ENCODE measurements at places on chromosomes 16 and 17. TPM values are rescaled to one million over a fixed set of nuclear protein-coding genes. Genes with fewer than 3 reads are reported as not detected.

- DNase-seq, result no peak
- no peak overlapping the region for H3K4me3 ChIP-seq
- no peak overlapping the region for H3K27ac ChIP-seq
- no peaks in the 10 kb centered on the region for H3K36me3 ChIP-seq
- H3K4me1 ChIP-seq, result peaks cover 2% of the 10 kb centered on the region
These were observed 4.4 kb upstream of the HOXB13 start for GRCh38 chr17:48732688-48733629.

- no peaks in the 10 kb centered on the region for H3K36me3 ChIP-seq
- no peaks in the 10 kb centered on the region for H3K4me1 ChIP-seq
- H3K27me3 ChIP-seq, result no peaks in the 10 kb centered on the region
- H3K4me3 ChIP-seq, result no peak overlapping the region
- H3K27ac ChIP-seq, result no peak overlapping the region
These were observed 6.3 kb upstream of the ZCCHC14 start for GRCh38 chr16:87499189-87499486.

DNA sequence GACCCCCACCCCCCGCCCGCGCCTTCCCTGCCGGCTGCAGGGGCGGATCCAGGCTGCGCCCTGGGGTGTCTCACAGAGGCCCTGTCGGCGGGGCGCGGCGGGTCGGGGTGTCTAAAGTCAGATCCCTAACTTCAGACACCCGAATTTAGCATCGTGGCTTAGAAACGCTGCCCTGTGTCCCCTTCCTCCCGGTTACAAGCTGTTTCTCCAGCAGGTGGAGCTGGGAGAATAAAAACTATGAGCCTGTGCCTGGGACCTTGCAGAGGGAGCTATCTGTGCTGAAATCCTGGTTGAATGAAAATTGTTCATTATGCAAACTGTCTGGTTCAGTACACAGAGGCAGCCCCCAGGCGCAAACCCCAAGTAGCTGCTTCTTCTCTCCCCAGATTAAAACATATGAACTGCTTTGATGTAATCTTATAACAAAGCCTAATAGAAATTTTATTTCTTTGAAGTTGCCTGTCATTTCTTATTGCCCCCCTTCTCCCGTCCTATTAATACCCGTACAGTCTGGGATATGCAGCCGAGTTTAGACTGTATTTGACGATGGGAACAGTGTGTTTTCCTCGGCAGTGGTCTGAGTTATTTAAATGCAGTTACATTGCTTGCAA, 79.0 kb downstream of the RPA1 start:
- DNase-seq, result peak; percentile 90
- no peaks in the 10 kb centered on the region for H3K27me3 ChIP-seq
- H3K4me3 ChIP-seq, result no peak overlapping the region
- H3K36me3 ChIP-seq, result no peaks in the 10 kb centered on the region
- H3K27ac ChIP-seq, result no peak overlapping the region

GRCh38 chr16:7843261-7843660, 510.6 kb downstream of the RBFOX1 start:
- no peak overlapping the region for H3K4me3 ChIP-seq
- no peak overlapping the region for H3K27ac ChIP-seq
- no peaks in the 10 kb centered on the region for H3K4me1 ChIP-seq
- H3K27me3 ChIP-seq, result no peaks in the 10 kb centered on the region

- no peaks in the 10 kb centered on the region for H3K4me1 ChIP-seq
- H3K27me3 ChIP-seq, result no peaks in the 10 kb centered on the region
- H3K27ac ChIP-seq, result no peak overlapping the region
- no peak for DNase-seq
These were observed 20.7 kb downstream of the MMP15 start for GRCh38 chr16:58046054-58046881.

- H3K36me3 ChIP-seq, result no peaks in the 10 kb centered on the region
- H3K27me3 ChIP-seq, result peaks cover 4% of the 10 kb centered on the region
- no peak overlapping the region for H3K4me3 ChIP-seq
- H3K27ac ChIP-seq, result no peak overlapping the region
These were observed 2.9 kb downstream of the CRHR1 start for GRCh38 chr17:45787044-45787443.

DNA sequence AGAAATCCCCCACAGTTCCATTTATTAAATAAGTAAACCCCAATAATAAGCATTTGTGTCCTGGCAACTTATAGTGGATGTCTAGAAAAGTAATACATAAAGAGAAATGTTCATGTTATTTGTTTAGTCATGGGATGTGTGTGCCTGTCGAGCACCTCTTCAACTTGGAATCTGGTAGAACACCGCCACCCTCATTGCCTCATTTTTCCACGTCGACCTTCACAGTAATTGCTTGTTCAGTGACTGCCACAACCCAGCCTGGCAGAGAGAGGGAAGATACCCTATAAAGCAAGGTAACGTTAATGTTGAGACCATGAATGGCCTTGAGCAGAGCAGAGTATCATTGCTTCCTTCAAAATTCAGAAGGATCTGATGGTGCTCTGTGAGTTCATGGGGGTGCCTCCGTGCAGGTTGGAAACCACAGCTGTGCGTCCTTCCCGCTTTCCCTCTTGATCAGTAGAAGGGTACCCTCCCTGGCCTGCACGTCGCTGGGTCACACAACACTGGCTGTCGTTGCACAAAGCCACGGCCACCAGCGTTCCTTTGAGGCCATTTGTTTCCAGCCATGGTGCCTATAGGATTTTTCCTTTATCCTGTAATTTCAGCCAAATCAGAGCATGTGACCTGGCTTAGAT, 3.7 kb upstream of the DNASE1 start:
- no peaks in the 10 kb centered on the region for H3K27me3 ChIP-seq
- H3K27ac ChIP-seq, result no peak overlapping the region
- H3K36me3 ChIP-seq, result peaks cover 22% of the 10 kb centered on the region
- H3K4me3 ChIP-seq, result no peak overlapping the region
- DNase-seq, result peak; percentile 11

DNA sequence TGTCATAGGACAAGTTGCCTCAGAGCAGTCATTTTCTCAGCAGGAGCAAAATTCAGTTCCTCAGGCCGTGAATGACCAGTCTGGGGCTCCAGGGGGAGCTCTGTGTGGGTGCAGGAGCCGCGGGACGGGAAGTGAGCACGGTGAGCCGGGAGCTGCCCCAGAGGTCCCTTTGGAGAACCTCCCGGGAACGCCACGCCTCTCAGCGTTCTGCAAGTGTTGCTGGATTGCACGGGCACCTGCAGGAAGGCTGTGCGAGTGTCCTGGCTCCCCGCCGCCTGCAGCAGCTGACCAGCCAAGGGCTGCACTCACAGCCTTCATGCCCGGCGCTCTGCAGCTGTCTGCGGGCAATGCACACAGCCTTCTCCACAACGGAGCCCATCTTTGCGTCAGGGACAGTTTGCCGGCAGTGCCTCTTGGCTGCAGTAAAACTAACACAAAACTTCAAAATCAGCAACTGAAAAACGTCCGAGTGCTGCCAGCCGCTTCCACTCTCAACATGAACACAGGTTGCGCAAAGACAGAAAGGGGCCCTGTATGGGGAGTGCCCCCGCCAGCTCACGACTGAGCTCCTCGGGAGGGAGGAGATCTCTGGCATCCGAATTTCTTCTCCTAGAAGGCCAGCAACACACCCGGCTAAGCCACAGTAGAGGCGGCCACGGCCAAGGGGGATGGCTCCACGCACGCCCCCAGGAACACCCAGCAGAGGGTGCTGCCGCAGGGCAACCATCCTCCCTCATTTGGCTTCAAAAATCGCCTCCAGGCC, 16.0 kb downstream of the NDUFAF8 start:
- peak overlapping the region; percentile 71 for H3K27ac ChIP-seq
- no peaks in the 10 kb centered on the region for H3K27me3 ChIP-seq
- peaks cover 44% of the 10 kb centered on the region for H3K4me1 ChIP-seq
- DNase-seq, result peak; percentile 86

DNA sequence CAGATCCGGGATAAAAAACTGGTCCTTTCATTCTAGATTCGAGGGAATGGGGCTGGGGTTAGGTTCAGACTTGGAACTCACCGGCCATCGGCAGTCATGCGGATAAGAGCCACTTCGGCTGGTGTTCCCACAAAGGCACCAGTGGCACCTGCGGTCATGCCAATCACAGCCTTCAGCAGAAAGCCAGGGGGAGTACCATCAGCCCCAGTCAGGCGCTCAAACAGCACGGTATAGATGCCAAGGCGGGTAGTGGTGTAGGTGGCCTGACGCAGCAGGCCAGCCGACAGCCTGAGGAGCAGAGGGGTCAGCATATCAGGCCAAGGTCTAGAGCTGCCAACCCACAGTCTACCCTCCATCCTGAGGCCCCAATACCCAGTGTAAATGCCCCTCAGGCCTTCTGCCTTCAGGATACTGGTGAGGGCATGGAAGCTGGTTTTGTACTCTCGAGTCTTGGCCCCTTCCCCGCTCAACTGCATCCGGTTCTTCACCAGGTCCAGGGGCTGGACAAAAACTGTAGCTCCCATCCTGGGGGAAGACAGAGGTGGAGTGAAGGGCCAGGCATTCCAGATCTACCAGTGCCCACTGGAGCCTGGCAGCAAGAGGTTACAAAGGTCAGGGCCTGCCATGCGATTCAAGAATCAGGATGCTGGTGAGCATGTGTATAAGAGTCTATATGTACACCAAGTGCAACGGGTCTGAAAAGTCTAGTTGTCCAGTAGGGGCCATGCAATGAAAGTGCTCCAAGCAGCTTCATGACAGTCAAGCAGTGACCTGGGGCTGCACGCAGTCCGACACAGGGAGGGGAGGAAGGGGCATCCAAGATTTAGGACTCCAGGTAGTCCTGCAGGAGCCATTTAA, 929 bp downstream of the SLC25A11 start:
- H3K4me1 ChIP-seq, result peaks cover 33% of the 10 kb centered on the region
- peaks cover 23% of the 10 kb centered on the region for H3K36me3 ChIP-seq
- peak overlapping the region; percentile 94 for H3K27ac ChIP-seq

GRCh38 chr16:86893506-86893905, 315.2 kb downstream of the FOXL1 start:
- H3K4me1 ChIP-seq, result no peaks in the 10 kb centered on the region
- H3K27ac ChIP-seq, result no peak overlapping the region
- no peak overlapping the region for H3K4me3 ChIP-seq
- H3K27me3 ChIP-seq, result no peaks in the 10 kb centered on the region
- H3K36me3 ChIP-seq, result no peaks in the 10 kb centered on the region

GRCh38 chr17:57415751-57416207, 159.5 kb downstream of the MSI2 start:
- peaks cover 12% of the 10 kb centered on the region for H3K4me1 ChIP-seq
- H3K27me3 ChIP-seq, result no peaks in the 10 kb centered on the region
- no peak overlapping the region for H3K4me3 ChIP-seq
- peak; percentile 97 for DNase-seq

DNA sequence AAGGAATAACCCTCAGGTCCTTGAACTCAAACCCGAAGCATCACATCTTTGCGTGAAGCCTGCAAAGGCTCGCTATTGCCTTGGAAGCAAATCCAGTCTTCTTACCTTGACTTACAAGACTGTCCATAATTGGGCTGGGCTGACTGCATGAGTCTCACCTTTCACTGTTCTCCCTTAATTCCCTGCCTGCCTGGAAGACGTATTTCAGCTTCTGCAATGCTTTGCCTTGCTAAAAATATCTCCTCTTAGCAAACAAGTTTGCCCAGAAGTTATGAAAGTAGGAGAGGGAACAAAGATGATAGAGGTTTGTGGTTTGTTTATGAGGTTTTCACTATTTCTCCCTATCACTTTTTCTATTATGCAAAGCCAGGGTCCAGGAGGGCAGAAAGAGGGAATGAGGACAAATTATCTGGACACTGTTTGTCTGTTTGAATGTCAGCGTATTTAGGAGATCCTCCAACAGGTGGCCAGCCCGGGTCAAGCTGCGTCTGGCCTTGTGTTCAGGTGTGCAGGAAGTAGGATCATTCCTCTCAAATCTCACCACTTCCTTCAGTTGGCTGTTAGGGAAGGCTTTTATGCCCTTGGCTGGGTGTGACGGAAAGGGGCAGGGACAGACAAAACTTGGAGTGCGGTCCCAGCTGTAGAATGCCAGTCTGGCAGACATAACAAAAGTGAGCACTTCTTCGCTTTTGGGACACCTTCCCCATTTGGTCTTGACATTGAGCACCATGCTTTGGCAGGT, 488.9 kb downstream of the CDH13 start:
- H3K4me3 ChIP-seq, result no peak overlapping the region
- H3K27me3 ChIP-seq, result no peaks in the 10 kb centered on the region
- H3K36me3 ChIP-seq, result no peaks in the 10 kb centered on the region
- no peak for DNase-seq
- no peaks in the 10 kb centered on the region for H3K4me1 ChIP-seq

DNA sequence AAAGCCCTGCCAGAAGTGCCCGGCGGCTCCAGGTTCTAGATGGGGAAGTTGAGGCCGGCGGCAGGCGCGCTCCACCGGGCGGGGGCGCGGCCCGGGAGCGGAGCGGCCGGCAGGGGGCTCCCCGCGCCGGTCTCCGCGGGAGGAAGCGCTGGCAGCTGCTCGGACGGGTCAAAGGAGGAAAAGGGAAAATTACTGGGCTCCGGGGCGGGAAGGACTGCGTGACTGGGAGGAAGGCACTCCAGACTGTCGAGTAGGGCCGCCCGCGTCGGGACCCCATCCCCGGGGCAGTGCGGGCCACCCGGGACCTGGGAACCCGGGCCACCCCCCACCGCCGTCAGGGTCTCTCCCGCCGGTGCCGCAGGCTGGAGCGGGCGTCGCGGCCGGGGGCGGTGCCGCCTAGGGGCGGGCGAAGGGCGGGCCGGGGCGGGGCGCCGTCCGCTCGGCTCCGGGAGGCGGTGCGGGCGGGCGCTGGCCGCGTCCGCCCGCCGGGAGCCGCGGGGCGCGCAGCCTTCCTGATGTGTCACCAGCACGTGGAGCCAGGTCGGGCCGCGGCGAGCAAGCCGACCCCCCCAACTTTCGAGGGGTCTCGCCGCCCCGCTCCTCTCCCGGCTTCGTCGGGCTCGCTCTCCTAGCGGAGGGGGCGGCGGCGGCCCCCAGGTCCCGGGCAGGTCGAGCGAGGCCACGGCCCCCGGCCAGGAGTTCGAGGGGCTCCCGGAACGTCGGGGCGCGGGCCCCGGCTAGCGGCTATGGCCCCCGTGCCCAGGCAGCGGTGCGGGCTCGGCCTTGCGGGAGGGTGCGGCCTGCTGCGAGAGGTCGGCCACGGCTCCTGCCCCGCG, 167.5 kb downstream of the RAB11FIP4 start:
- H3K4me3 ChIP-seq, result peak overlapping the region; percentile 62
- no peaks in the 10 kb centered on the region for H3K27me3 ChIP-seq
- peak overlapping the region; percentile 96 for H3K27ac ChIP-seq

DNA sequence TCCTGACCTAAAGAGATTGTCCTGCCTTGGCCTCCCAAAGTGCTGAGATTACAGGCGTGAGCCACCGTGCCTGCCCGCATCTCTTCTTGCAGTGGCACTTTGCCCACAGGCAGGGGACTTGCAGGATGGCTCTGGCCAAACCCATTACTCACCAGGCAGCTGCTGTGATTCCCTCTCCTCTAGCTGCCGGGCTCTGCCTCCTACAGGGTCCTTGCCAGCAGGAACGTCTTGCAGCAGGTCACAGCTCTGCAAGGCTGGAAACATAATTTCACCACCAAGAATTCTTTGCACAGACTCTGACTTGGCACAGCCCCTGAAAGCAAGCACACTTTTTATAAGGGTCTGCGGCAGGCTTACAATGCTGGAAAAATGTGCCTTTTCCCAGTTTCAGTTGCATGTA, 20.3 kb downstream of the COX4I1 start:
- no peaks in the 10 kb centered on the region for H3K36me3 ChIP-seq
- DNase-seq, result peak; percentile 46
- H3K27me3 ChIP-seq, result no peaks in the 10 kb centered on the region
- no peak overlapping the region for H3K4me3 ChIP-seq
- H3K4me1 ChIP-seq, result no peaks in the 10 kb centered on the region

Gene HOXB5
- total RNA-seq, result 2.6 TPM

Gene RNU2-1
- total RNA-seq, result 5,157 TPM

Gene SEPTIN1
- total RNA-seq, result 4.6 TPM

Gene CCL16
- total RNA-seq, result not detected
